ENCODE measurements at places on chromosomes 7 and 10. TPM values are rescaled to one million over a fixed set of nuclear protein-coding genes. Genes with fewer than 3 reads are reported as not detected.

The BMPER gene
- not detected for total RNA-seq

The C10orf105 gene
- 1.1 TPM for total RNA-seq

The ZNF804B gene
- total RNA-seq: not detected

The HOGA1 gene
- not detected for total RNA-seq

- DNase-seq: peak; percentile 25
These were observed 20.9 kb downstream of the AKR1D1 start for GRCh38 chr7:138097064-138097741.

GRCh38 chr7:135822376-135822775, 73.8 kb upstream of the FAM180A start:
- no peak for DNase-seq

- no peak for DNase-seq
These were observed 114.5 kb downstream of the ATE1 start for GRCh38 chr10:121813211-121813815.

Measured in activated CD8-positive, alpha-beta T cell treated with anti-CD3 and anti-CD28 coated beads, Interleukin-2, amount 10 ng/mL, durations not matched to agents 7 days and 5 days (primary cell).